Activated CD4-positive, CD25-positive, alpha-beta regulatory T cell (primary cell): ENCODE measurements at places on chromosomes 12 and 14.

- DNase-seq = no peak
These were observed 211.8 kb downstream of the LRRK2 start for GRCh38 chr12:40436564-40436963.

DNA sequence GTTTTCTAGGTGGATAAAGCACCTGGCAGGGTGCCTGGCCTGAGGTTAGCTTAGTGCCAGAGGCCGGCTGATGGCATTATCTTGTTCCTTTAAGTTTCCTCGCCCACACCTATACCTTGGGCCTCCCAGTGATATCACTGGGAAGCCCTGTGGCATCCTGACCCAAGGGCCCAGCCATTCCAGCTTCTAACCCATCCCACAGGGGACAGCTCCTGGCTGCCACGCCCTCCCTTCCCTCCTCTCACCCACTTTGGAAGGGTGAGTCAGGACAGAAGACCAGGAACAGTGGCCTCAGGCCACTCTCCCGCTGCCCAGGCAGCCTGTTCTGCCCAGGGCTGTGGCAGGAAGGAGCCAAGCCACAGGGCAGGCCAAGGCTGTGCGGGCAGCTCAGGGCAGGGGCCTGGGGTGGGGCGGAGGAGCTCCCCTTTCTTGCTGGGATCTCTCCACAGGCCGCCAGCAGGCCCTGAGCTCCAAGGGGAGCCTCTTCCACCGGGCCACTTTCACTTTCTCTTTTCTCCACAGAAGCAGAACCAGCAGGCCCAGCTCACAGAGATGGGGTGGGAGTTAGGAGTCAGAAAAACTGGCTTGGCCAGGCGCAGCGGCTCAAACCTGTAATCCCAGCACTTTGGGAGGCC lies 75.1 kb downstream of the IRF2BPL start:
- no peak for DNase-seq

DNA sequence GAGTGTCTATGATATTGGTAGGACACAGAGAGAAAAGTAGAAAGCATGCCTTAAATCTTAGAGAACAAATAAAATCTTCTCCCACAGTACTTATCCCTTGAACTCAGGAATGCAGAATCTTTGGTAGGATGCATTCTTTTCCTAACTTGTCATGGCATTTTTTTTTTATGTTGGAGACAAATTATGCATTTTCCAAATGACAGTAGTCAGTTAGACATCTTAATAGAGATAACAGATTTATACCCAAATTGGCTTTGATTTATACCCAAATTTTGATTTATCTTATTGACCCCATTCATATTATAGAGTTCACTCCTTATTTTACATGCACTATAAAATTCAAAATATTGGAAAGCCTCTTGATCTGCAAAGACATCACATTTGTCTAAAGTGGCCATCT lies 132.9 kb downstream of the CNTN1 start:
- no peak for DNase-seq

DNA sequence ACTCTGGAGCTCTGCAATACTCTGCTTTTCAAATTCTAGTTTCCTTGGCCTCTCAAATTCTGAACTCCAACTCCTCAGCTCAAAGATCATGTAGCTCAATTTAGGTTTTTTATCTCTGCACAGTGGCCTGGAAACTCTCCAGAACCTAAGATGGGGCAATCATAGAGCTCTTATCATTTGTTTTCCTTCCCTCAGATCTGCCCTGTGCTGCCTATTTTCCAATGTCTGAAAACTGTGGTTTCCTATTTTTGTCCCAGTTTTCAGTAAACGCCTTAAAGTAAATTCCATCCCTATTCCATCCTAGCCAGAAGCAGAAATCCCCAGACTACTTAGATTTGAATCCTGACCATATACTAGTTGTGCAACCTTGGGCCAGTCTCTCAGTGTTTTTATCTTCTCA lies 73.2 kb downstream of the CEP83 start:
- no peak for DNase-seq

DNA sequence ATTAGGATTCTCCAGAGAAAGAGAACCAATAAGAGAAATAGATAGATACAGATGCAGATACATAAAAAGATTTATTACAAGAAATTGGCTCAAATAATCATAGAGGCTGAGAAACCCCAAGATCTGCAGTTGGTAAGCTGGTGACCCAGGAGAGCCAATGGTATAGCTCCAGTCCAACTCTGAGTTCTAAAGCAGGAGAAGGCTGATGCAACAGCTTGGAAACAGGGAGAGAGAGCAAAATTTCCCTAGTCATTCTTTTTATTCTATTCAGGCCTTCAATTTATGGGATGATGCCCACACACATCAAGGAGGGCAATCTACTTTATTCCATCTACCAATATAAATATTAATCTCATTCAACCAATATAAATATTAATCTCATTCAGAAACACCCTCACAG lies 218.2 kb downstream of the PRKD1 start:
- DNase-seq = no peak

- DNase-seq = no peak
These were observed 49.4 kb downstream of the PHLDA1 start for GRCh38 chr12:75982169-75982564.

- no peak for DNase-seq
These were observed 193.9 kb downstream of the GPHN start for GRCh38 chr14:66701813-66702212.

DNA sequence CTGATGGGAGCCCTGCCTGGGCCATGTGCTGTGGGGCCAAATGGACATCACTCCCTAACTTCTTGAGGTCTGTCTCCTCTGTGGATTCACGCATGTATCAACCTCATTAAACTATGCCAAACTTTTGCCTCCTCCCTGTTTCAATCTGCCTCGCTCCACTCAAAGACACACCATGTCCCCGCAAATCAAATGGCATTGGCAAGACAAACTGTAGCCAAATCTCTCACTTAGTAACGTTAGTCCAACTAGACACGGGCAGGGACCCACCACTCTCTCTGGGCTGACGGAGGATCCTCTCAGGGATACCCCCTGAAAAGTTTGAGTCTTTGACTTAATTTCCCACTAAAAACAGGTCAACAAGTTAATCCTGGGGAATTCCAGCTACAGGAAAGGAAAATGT lies 8.0 kb downstream of the ZBTB39 start:
- DNase-seq = no peak
